C1 segment of cervical spinal cord (tissue), 14 donors: ENCODE measurements at places on chromosomes 1 and 21.

DNA sequence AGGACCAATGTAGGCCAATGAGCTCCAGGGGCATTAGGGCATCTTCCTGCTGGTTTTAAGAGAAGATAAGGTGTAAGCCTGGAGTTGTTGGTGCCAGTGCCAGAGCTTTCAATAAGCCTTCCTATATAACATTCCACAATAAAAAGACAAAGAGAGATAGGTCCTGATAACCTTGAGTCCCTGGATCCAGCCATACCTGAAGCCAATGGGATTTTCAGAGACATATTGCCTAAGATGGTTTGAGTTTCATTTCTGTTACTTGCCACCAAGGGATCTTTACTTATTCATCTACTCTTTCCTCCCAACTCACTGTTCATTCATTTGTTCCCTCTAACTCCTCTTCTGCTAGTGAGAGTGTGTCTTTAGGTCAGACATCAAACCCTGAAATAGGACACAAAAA is 68.8 kb upstream of the CAPZB start:
- no peak for DNase-seq

- no peak for DNase-seq
These were observed 473.7 kb upstream of the DAB1 start for GRCh38 chr1:57897581-57897980.

DNA sequence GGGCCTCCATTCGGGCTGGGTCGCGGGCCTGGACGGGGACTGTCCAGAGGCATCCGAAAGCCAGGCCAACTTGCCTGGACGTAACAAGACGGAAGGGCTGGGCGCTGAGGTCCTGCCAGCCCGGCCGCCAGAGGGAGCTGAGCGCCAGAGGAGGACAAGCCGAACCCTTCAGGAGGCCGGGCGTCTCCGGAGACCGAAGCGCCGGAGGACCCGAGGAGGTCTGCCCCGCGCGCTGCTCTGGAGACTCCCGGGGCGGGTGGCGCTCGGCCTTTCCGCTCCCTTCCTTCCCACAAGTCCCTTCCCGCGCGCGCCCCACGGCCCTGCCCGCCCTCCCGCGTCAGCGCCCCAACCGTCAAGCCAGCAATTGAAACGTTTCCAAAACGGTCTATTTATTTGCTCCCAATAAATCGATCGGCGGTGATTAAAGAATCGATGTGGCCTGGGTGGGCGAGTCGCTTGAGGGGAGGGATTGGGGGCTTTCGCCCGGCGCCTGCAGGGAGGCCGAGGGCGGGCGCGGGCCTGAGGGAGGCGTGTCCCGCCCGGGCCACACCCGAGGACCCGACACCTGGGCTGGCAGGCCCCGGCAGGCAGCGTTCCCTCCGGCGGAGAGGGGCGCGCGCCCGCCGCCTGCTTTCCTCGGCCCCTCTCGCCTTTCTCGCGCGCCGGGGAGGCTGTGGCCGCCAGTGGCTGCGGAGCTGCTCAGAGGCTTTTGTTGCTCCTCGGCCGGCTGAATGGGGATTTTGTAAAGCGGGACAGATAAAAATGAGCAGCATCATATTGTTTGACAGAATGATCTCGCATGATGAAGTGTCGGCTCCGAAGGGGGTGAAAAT is 5.2 kb upstream of the FOXD3 start:
- DNase-seq, result no peak

GRCh38 chr1:25503551-25504426 is 39.6 kb upstream of the LDLRAP1 start:
- no peak for DNase-seq

DNA sequence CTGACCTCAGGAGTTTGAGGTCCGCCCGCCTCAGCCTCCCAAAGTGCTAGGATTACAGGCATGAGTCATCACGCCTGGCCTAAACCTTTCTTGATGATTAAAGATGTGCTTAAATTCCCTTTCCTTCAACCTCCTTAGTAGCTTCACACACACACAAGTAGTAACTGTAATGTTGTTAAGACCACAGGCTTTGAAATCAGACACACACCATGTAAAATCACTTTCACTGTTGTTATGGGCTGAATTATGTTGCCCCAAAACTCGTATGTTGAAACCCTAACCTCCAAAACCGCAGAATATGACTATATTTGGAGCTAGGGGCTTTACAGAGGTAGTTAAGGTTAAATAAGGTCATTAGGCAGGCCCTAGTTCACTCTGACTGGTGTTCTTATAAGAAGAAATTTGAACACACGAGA is 180.2 kb downstream of the NR5A2 start:
- no peak for DNase-seq

- DNase-seq, result no peak
These were observed 12.3 kb downstream of the SORT1 start for GRCh38 chr1:109385417-109385816.

- DNase-seq, result no peak
These were observed 24.0 kb downstream of the URB2 start for GRCh38 chr1:229650045-229650444.

GRCh38 chr1:1305300-1306069 is 2.2 kb downstream of the ACAP3 start:
- DNase-seq, result no peak
